Astrocyte (in vitro differentiated cells and primary cell): ENCODE measurements at places on chromosomes 6 and 20. TPM values are rescaled to one million over a fixed set of nuclear protein-coding genes. Genes with fewer than 3 reads are reported as not detected.

DNA sequence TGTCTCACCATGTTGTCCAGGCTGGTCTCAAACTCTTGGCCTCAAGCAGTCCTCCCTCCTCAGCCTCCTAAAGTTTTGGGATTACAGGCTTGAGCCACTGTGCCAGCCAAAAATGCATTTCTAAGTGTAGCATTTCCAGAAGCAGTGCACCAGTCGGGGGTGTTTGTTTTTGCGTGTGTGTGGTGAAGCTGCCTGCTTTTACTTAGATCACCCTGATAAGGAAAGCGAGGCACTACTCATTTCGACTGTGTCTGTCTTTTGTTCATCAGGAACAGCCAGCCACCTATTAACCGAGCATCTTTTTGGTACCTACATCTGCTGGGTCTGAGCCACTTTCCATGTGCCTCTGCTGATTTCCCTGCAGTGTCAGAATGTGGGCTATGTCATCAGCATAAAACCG is 18.7 kb downstream of the SIRT5 start:
- no peak for DNase-seq

DNA sequence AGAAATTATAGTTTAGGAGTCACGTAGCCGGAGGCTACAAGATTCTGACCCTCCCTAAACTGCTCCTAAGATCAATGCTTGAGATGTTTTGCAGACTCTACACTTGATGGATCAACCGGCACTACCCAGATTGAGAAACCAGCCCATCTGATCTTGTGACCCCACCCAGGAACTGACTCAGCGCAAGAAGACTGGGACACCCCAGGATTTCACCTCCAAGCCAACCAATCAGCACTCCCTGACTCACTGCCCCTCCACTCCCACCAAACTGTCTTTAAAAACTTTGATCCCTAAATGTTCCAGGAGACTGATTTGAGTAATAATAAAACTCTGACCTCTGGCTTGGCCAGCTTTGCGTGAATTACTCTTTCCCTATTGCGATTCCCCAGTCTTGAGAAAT is 99.8 kb downstream of the OPRM1 start:
- DNase-seq = no peak

- DNase-seq = no peak
These were observed 49.5 kb upstream of the PCSK2 start for GRCh38 chr20:17177341-17177740.

GRCh38 chr6:37727996-37728395 is 30.3 kb upstream of the MDGA1 start:
- no peak for DNase-seq

DNA sequence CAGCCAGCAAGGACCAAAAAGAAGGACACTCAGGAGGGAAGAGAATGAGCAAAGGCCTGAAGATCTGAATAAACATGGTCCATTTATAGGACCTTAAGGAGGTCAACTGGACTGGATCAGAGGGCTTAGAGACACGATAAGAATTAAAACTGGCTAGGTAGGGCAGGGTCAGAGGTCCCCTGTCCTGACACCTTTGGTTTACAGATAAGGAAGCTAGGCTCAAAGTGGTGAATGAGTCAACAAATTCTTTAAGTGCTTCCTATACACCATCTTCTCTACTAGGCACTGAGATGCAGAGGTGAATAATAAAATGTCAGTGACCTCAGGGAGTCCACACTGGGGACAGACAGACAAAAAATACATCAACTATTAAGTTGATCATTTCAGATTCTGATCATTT is 70.3 kb downstream of the HIVEP2 start:
- DNase-seq = no peak

NAPB gene
- total RNA-seq = 10.2 and 13.1 TPM in 2 replicates

GRCh38 chr6:41193171-41193734 is 7.7 kb downstream of the TREML2 start:
- DNase-seq = no peak

DNA sequence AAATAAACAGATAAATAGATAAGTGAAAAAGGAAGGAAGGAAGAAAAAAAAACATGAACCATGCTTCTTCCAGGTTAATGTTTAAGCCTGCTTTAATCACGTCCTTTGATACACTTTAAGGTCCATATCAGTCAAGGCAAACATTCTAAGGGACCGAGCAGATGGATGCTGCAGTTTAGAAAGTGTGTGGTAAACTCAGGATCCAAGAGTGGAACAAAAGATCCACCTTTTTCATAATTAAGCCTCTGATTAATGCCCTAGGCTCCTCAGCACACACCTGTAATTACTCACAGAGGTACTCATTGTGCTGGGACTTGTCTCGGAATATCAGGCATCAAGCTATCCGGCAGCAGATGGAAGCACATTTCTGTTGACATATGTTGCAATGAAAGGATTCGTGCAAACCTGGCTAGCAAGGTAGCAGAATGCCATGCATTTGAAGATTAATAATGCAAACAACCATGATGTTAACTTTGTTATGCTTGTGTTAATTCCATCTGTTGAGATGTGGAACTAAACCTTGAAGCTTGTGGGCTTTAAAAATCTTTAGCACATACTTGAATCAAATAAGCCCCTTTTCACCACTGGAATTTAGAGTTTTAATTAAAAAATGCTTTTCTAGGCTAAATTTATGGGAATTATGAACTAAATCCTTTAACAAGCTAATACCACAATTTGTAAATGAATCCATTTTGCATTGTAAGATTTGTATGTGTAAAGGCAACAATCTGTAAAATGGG is 163.7 kb downstream of the RALGAPA2 start:
- DNase-seq = no peak

DNA sequence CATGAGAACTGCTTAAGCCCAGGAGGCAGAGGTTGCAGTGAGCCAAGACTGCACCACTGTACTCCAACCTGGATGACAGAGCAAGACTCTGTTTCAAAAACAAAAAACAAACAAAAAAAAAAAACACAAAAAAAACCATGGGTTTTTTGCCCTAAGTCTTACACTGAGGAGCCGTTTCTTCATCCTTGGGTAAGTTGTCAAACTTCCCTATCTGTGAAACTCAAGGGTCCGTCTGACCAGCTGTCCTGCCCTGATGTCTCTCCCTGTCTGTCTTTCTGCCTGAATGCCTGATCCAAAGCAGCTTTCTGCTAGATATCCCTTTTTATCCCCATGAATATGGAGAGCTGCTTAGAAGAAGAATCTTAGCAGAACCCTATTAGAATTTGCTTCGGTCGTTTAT is 41.3 kb upstream of the CLDN20 start:
- DNase-seq = no peak

E2F1 gene
- 1.6 and 2.3 TPM in 2 replicates for total RNA-seq

DNA sequence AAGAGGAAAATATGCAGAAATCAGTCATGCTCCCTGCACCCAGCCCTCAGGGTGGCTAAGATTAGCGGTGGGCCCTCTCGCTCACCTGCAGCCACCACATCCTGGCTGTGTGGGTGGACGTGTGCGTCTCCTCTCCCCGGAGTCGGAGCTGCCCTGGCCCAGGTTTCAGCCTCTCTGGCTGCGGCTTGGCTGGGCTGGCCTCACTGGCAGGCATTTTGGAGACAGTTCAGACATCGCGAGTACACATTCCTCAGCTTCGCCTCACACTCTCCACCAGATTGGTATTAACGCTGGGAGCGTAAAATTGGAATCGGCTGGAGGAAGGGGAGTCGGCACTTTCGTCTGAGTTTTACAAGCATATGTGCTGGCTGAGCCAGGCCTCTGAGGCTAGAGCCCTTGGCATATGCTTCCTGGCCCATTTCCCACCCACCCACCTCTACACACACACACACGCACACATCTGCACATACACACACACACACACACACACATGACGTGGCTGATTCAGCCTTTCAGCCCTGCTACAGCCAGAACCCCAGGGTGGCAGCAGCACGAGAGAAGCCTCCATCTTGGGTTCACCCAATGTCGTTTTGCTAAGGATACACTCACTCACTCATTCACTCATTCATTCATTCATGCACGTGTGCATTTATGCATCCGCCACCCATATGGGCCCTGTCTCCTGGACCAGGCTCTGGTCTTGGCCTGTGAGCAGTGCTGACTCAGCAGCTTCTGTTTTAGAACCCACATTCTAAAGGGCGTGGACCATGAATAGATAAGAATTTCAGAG is 42.9 kb downstream of the BCAS4 start:
- peak; percentile 94 for DNase-seq

TAGAP gene
- 0.10 and 0.11 TPM in 2 replicates for total RNA-seq

RIPOR3 gene
- total RNA-seq = 0.29 and 0.39 TPM in 2 replicates

WFDC5 gene
- not detected in 2 replicates for total RNA-seq

DNA sequence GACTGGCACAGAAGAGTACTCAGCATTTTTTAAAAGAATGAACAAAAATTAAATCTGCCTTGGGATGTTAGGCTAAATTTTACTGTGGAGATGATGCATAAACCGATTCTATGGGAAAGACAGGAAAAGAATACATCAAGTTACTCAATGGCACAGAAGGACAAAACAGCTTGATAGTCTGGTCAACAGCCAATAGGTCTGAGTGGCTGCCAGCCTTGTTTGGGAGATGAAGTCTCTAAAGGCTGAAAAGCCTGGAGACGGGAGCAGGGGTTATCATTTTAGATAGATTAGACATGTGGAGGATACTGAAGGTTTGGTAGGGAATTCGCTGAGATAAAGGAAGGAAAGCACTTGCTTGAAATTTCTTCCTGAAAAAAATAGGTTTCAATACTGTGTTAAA is 56.3 kb upstream of the LAMA2 start:
- no peak for DNase-seq

CRISP2 gene
- total RNA-seq = not detected in 2 replicates

AIF1 gene
- not detected in 2 replicates for total RNA-seq

- DNase-seq = no peak
These were observed 44.9 kb downstream of the SNX9 start for GRCh38 chr6:157867981-157868380.

DNA sequence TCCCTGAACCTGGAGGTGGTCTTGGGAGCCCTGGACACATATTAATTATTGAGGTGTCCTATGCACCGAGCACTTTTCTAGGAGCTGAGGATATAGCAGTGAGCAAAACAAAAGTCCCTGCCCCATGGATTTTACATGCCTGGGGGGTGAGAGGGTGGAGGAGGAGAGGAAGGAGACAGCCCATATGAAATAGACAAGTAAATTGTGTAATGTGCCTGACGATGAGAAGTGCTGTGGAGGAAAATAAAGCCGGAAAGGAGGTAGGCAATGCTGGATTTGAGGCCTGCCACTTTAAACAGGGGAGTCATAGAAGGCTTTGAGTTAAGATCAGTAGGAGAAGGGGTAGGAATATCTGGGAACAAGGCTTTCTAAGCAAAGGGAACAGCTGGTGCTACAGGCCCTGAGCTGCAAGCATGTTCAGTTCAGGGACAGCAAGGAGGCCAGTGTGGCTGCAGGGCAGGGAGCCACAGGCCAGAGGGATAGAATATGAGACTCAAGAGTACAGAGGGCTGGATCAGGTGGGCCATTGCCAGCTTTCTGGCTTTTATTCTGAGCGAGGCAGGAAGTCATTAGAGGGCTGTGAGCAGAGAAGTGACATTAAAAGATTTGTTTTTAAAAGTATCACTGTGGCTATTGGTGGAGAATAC is 19.1 kb upstream of the MYLIP start:
- no peak for DNase-seq

GRCh38 chr6:167827583-167828324 is 1.0 kb downstream of the AFDN start:
- DNase-seq = no peak

DNA sequence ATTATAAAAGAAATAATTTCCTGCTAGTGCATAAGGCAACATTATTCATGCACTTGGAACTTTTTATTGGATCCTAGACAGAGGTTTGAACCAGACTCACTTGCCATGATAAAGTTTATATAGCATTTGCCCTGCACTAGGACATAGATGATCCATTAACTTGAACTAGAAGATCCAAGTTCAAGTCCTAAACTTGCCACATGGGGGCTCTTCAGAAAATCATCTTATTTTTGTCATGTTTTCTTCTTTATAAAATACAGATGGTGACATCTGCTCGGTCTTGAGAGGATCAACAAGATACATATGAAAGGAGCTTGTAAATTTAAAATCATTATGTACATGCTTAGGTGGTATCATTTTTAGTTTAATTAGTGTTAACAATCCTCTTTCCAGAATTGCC is 94.5 kb downstream of the SIM1 start:
- no peak for DNase-seq

GRCh38 chr6:138404666-138405337 is 779 bp downstream of the HEBP2 start:
- DNase-seq = no peak

GRCh38 chr20:11907621-11908020 is 10.1 kb upstream of the BTBD3 start:
- DNase-seq = no peak

- DNase-seq = no peak
These were observed 47.0 kb upstream of the DST start for GRCh38 chr6:56689663-56690062.

WFDC2 gene
- 2.4 and 4.1 TPM in 2 replicates for total RNA-seq

DNA sequence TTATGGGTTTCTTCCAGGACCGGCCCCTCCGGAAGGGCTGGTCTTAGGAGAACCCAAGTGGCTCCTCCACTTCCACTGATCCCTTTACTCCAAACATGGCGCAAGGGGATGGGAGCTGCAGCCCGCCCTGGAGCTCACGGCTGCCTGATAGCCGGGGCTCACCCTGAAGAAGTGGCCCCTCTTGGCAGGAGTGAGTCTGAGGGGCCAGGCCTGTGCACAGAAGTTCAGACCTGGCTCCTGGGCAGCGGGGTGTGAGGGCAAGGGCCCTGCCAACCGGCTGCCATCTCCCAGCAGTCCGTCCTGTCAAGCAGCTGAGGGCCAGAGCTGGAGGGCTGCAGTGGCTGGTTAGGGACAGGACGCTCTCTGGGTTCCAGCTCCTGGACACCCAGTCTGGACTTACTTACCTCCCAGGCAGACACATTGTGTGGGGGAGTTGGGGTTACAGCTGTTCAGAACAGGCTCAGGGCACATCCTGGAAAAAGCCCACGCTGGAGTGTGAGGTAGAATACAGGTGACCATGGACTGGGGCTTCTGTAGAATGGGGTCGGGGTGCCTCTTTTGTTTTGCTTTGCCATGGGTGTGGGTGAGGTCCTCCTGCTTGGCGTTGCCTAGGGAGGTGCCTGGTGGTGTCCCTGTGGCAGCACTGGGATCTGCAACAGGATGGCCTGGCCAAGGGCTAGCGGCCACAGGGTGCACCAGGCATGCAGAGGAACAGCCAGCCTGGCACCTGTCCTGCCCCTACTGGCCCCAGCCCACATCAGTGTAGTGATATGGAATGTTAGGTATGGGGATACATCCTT is 88.4 kb downstream of the ASXL1 start:
- DNase-seq = no peak

DNA sequence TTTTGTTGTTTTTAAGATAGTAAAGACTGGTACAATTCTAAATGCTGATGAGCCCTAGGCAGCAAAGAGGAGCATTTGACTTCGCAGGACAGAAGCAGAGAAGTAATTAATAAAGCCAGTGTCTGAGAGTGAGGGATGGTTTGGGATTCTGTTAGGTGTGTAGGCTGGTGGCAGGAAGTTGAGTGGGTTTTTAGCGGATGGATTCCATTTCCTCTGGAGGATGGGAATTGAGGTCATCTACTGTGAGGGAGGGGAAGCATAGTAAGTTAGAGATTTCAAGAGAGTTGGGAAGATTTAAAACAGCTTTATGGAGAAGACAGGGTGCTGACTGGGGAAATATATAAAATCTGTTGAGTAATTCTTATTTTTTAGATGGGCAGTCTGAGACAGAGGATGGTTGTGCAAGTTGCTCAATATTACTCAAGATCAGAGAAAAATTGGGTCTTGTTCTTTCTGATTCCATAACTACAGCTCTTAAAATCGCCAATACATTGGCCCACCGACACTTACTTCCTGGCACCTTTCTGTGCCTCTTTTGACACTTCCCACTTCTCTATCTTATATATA is 48.8 kb downstream of the PRL start:
- peak; percentile 25 for DNase-seq

SPATS1 gene
- total RNA-seq = not detected in 2 replicates

- peak; percentile 41 for DNase-seq
These were observed 3.6 kb downstream of the PPP1R10 start for GRCh38 chr6:30613251-30614043.

GRCh38 chr6:136783495-136784270 is 8.6 kb downstream of the MAP3K5 start:
- no peak for DNase-seq
